ENCODE measurements at places on chromosomes 1 and 21.

DNA sequence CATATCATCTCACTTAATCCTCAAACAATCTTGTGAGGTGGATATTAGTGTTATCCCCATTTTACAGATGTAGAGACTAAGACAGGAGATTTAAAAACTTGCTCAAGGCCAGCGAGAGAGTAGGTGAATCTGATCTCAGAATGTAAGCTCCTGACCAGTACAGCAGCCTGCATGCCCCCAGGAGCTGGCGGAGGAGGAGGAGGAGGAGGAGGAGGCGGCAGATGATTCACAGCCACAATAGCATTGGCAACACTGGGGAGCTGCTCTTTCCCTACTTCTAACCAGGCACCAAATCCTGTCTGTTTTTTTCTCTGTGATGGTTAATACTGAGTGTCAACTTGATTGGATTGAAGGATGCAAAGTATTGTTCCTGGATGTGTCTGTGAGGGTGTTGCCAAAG, 243.2 kb downstream of the ATG4C start:
- DNase-seq = no peak

DNA sequence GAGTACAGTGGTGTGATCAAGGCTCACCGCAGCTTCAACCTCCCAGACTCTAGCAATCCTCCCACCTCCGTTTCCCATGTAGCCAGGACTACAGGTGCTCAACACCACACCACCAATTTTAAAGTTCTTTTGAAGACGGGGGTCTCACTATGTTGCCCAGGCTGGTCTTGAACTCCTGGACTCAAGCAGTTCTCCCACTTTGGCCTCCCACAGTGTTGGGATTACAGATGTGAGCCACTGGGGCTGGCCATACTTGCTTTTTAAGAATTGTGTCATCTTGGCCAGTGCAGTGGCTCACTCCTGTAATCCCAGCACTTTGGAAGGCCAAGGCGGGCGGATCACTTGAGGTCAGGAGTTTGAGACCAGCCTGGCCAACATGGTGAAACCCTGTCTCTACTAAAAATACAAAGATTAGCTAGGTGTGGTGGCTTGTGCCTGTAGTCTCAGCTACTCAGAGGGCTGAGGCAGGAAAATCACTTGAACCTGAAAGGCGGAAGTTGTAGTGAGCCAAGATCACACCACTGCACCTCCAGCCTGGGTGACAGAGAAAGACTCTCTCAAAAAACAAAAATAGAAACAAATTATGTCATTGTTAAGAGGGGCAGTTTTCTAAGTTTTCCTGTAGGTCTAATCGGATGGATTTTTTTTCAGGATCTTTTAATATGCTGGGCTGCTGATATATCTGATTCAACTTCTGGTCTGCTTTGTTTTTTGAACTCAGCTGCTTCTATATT, 18.7 kb downstream of the AK4 start:
- DNase-seq = no peak

GRCh38 chr1:60874718-60875117, 207.6 kb upstream of the NFIA start:
- DNase-seq = peak; percentile 71

GRCh38 chr1:94727846-94728715, 92.1 kb upstream of the SLC44A3 start:
- DNase-seq = peak; percentile 82

GRCh38 chr21:42579456-42580075, 65.9 kb downstream of the SLC37A1 start:
- DNase-seq = no peak

GRCh38 chr1:20787840-20788795, 1.0 kb upstream of the HP1BP3 start:
- peak; percentile 51 for DNase-seq

DNA sequence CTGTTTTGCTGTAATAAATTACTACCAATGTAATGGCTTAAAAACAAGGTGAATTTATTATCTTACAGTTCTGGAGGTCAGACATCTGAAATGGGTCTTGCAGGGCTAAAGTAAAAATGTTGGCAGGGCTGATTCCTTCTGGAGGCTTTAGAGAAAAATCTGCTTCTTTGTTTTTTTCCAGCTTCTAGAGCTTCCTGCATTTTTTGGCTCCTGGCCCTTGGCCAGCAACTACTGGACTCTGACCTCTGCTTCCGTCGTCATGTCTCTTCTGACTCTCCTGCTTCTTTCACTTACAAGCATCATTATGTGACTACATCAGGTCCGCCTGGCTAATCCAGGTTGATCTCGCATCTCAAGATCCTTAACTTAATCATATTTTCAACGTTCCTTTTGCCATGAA, 350.9 kb downstream of the S1PR1 start:
- DNase-seq = no peak

DNA sequence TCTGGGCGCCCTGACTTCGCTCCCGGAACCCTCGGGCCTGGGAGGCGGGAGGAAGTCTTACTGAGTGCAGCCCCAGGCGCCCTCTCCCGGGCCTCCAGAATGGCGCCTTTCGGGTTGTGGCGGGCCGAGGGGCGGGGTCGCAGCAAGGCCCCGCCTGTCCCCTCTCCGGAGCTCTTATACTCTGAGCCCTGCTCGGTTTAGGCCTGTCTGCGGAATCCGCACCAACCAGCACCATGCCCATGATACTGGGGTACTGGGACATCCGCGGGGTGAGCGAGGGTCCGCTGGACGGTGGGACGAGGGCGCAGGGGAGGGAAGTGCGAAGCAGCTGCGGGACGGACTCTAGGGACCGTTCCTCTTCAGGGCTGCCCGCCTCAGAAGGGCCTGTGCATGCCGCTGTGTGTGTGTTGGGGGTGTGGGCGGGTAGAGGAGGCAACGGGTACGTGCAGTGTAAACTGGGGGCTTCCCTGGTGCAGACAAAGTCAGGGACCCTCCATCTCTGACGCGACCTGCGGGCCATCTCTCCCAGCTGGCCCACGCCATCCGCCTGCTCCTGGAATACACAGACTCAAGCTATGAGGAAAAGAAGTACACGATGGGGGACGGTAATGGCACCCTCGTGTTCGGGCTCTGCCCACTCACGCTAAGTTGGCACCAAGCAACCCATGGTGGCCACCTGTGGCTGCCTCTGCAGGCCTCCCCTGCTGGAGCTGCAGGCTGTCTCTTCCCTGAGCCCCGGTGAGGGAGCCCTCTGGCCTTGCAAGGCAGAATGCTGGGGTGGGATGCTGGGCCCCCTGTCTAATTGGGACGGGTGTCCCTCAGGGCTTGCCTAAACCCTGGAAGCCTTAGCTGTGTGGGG, at the start of gene GSTM1:
Gene GSTM1, plus strand, starts transcription at position 177 of the 859 bp plus-strand sequence. Its CDS starts 57 bp downstream, at position 234.
- DNase-seq = no peak

GRCh38 chr21:33058527-33058926, 11.4 kb upstream of the OLIG1 start:
- DNase-seq = no peak

DNA sequence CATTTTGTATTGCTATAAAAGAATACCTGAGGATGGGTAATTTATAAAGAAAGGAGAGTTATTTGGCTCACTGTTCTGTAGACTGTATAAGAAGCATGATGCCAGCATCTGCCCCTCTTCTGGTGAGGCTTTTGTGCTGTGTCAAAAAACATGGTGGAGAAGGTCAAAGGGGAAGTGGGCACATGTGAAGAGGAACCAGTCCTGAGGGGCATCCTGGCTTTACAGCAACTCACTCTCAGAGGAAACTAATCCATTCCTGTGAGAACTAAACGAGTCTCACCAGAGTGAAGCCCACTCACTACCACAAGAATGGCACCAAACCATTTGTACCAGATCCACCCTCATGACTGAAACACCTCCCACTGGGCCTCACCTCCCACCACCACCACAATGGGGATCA, 18.8 kb upstream of the SELP start:
- DNase-seq = no peak

GRCh38 chr1:210477328-210477924, 148.7 kb downstream of the HHAT start:
- DNase-seq = no peak

- DNase-seq = no peak
Observed at GRCh38 chr1:44616284-44616990, 57.8 kb downstream of the TMEM53 start.

DNA sequence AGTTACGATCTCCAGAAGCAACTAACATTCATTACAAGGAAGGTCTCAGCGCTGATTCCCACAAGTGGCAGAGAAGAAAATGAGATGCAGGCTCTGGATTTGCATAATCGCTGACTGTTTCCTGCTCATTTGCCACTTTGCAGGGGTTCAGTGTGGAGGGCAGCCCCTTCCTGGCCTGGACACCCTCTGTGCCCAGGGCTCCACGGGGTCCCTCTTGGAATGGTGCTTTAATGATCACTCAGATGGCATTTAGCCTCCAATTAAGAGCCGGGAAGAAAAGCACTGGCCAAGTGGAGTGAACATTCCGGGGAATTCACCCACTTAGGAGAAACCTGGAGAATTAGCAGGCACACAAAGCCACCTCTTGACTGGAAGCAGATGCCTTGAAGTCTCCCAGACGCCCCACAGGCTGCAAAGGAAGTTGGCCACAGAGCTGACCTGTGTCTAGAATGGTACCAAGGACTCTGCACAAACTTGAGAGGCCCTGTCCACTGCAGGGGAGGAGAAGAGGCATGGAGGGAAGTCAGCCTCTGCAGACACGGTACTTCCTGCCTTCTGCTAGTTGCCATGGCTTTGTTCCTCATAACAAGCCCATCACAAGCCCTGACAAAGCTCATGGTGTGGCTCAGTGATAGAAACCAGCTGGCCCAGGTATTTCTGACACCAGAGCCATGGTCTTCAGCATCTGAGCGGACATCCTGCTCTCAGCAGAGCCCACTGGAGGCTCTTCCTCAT, 157.2 kb downstream of the KAZN start:
- DNase-seq = no peak

DNA sequence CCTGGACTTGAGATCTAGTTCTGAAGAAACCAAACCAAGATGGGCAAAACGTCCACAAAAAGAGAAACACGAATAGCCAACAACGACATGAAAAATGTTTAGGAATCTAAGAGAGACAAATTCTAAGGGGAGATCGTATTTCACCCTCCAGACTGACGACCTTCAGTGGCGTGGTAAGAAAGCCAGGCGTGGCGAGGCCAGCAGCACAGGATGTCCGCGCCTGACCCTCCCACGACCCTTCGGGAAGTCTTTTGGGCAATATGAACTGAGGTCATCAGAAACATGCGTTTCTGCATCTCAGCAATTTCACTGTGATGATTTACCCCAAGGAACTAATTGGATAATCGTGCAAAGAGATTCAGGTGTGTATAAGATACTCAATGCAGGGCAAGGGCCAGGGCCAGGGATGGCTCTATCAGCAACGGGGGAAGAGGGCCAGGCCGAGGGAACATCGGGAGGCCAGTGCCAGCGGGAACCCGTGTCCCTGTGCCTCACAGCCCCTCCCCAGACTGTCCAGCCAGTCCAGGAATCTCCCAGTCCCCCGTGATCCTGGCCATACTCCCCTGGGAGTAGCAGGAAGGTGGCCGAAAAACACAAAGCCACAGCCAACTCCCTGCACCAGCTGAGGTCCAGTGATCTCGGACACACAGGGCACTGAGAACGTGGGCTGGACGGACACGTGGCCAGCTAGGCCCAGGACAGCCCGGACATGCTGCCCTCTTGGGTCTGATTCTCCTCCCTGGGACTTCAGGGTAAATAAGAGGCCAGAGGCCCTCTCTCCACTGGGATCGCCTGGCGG, 53.6 kb upstream of the ADARB1 start:
- no peak for DNase-seq

DNA sequence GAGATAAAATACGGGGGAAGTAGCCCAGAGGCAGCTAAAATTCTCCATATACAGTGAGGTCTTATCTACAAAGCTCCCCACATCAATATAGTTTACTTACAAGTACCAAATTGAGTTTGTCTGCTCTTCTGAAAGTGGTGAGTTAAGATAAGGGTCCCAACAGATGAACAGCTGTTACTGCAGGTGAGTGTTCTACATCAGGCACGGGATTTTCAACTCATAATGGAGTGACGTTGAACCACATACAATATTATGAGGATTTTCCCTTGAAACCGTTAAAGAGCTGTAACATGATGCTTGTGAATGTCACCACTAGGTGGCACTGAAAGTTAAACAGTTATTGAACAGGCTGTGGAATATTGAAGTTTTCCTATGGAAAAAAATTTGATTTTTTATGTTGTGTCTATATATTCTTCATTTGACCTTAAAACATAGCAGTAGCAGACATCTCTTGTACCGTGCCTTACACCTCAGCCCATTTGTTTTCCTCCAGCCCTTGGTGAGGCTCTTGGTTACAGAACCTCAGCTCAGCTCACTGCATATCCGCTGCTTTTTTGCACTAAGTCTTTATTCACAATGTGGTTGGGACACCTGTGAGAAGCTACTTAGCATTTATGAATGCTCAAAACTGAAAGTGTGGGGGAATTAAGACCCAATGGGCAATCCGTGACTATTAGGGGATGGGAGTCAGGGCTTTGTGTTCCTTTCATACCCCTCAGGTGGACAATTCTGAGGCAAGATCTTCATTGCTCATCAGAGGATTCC, 23.2 kb downstream of the CD1D start:
- DNase-seq = peak; percentile 42

GRCh38 chr1:161367684-161368400, at the start of gene CFAP126:
Gene CFAP126 (minus strand): TSS chr1:161367876. CDS start chr1:161367868, 8 bp downstream.
- DNase-seq = peak; percentile 80

DNA sequence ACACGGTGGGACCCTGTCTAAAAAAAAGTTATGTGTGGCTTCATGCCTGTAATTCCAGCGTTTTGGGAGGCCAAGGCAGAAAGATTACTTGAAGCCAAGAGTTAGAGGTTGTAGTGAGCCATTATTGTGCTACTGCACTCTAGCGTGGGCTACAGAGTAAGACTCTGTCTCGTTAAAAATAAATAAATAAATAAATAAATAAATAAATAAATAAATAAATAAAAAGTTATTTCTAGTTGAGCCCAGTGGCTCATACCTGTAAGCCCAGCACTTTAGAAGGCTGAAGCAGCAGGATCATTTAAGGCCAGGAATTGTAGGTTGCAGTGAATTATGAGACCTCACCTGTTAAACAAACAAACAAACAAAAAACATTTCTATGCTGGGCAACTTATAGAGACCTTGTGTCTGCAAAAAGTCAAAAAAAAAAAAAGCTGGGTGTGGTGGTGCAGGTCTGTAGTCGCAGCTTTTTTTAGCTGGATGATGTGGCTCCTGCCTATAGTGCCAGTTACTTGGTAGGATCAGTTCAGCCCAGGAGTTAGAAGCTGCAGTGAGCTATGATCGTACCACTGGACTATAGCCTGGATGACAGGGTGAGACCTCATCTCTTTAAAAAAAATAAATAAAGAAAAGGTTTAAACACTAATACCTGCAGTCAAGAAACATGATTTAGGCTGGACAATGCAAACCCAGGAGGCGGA, 25.6 kb downstream of the GON4L start:
- DNase-seq = no peak

Data from AG20443 (cell line).